ENCODE measurements at places on chromosomes 2 and 18.

DNA sequence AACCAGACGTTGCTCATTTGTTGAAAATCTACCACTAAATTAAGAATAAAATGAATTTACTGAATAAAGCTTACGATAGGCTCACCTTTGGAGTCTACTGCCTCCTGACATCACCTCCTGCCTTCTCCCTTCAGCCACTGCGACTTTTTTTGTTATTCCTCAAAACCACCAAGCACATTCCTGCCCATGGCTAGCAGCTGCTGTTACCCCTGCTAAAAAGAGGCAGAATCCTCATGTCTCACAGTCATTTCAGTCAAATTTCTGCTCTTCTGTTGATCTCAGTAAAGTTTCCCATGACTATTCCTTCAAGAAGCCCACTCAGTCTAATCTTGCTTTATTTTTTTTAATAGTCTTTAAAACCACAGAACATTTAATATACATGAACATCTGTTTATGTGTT is 40.8 kb upstream of the ANKRD62 start:
- no peak for DNase-seq

DNA sequence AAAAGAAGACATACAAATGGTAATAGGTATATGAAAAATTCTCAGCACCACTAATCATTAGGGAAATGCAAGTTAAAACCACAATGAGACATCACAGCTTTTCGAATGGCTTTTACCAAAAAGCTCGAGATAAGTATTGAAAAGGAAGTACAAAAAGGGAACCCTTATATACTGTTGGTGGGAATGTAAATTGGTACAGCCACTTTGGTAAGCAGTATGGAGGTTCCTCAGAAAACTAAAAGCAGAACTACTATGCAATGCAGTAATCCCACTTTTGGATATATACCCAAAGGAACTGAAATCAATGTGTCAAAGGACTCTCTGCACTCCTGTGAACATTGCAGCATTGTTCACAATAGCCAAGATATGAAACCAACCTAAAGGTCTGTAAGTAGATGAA is 107.5 kb upstream of the SPATS2L start:
- peak; percentile 18 for DNase-seq

DNA sequence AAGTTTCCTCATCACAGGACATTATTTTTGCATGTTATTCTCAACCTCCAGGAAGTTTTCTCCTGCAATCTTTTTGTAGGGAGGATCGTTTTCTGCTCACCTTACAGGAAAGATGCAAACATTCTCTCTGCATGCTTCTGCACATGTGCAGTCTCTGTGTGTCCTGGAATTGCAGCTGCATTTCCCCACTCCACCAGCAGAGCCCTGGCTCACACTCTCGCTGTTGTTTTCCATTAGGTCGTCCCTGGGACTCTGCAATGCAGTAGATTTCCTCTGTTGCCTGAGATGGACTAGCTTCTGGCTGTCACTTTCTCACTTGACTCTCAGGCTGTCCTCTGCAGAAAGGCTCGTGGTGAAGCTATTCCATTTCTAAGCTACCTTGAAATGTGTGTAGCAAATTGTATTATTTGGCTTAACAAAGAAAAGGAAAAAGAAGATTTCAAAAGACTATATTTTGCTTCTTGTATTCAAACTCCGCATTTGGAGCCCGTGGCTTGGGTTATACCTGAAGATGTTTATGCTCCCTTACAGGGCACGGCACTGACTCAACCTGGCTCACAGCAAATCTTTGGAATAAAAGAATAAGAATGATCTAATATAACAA is 346.7 kb downstream of the RAD51AP2 start:
- peak; percentile 4 for DNase-seq

- no peak for DNase-seq
Observed at GRCh38 chr18:41262688-41263087, 692.3 kb upstream of the PIK3C3 start.

GRCh38 chr2:47029737-47030524 is 114.3 kb upstream of the MCFD2 start:
- DNase-seq, result no peak

- DNase-seq, result no peak
Observed at GRCh38 chr2:107669335-107669734, 157.4 kb upstream of the RGPD4 start.

DNA sequence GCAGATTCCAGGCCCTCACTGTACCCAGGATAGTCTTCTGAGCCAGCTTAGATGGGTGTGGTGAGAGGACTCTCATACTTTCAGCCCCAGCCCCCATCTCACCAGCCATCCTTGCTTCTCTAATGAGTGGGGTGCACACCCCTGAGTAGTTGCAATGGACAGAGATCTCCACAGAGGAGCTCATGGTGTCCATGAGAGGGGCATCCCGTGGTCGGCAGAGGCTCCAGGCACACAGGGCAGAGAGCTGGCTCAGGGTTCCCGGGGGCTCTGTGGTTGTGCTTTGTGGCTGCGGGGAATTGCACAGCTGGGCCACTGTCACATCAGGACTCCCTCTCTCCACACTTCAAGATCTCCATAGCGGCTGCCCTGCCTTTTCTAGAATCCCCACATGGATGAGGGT is 226.0 kb upstream of the PXDN start:
- no peak for DNase-seq

DNA sequence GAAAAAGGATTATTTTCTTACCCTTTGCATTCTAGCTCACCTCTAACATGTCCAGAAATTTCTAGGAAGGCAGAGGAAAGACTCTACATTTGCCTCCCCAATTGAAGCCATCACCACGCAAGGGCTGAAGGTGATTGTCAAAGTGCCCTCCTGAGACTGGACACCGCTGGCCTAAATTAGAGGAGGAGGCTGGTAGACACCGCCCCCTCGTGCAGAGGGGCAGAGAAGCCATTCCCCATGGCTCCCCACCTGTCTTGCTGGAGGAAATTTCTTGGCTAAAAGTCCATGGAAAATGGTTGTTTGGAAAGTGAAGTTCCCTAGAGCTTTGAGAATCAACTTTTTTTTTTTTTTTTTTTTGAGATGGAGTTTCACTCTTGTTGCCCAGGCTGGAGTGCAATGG is 31.3 kb upstream of the CREB1 start:
- DNase-seq, result no peak

DNA sequence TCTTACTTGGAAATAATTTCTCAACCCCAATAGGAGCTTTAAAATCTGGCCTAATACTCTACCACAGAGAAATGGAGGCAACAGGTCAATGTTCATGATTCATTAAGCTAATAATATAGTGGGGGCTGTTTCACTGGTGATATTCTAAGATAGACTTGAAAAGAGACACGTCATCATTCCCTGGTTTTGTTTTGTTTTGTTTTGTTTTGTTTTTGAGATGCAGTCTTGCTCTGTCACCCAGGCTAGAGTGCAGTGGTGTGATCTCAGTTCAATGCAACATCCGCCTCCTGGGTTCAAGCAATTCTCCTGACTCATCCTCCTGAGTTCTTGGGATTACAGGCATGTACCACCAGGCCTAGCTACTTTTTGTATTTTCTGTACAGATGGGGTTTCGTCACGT is 37.5 kb upstream of the SOS1 start:
- DNase-seq, result no peak

GRCh38 chr2:84880645-84881521 is at the start of gene TRABD2A:
Gene TRABD2A (minus strand): TSS chr2:84881084. CDS start chr2:84881039, 45 bp downstream.
- DNase-seq, result no peak

GRCh38 chr18:55396267-55396905 is 191.6 kb downstream of the TCF4 start:
- no peak for DNase-seq

GRCh38 chr2:28767337-28767736 is 15.7 kb downstream of the PPP1CB start:
- DNase-seq, result no peak

DNA sequence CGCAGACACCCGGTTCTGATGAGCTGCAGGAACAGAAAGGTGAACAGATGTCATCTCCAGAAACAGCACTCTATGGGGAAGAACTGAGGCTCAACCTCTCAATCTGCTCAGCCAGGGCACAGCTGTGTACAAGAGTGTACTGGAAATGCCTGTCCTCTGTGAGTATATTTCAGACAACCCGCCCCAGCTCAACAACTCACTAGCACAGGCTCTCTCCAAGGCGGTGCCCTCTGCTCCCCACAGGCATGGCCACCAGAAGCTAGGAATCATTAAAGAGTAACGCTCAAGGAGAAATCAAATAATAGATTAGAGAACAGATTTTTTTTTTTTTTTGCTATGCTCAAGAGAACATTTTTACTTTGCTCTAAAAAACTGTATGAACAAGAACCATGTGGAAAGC is 43.8 kb downstream of the WDFY1 start:
- no peak for DNase-seq

DNA sequence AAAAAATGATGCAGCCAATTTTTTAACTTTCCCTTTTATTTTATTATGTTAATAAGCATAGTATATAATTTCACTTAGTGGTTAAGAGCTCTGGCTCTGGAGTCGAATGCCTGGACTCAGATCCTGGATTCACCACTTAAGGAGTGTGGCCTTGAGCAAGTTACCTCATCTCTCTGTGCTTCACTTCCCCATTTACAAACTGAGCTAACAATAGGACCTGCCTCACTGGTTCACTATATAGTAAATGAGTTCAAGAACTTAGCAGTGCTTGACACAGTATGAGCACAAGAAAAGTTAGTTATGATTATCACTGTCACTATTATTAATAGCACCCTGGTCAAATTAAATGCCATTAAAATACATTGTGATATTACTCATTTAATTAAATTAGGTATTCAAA is 30.6 kb downstream of the SCN3A start:
- DNase-seq, result no peak

DNA sequence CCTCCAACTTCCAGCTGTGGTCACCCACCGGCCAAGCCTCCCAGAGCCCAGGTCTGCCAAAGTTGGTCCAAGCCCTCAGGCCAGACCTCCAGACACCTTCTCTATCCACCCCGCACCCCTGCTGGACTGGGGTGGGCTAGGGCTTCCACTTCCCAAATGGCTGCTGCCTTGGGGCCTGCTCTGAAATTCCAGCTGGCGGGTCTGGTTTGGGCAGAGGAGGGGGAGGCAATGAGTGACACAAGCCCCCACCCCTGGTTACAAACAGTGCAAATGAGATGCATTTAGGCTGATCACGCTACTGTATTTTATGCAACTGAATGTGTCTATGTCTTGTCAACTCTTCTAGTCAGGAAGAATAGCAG is 14.6 kb downstream of the POU3F3 start:
- no peak for DNase-seq

GRCh38 chr2:37091873-37092272 is 7.6 kb downstream of the GPATCH11 start:
- DNase-seq, result no peak

GRCh38 chr2:224944707-224945547 is 97.3 kb downstream of the DOCK10 start:
- no peak for DNase-seq

DNA sequence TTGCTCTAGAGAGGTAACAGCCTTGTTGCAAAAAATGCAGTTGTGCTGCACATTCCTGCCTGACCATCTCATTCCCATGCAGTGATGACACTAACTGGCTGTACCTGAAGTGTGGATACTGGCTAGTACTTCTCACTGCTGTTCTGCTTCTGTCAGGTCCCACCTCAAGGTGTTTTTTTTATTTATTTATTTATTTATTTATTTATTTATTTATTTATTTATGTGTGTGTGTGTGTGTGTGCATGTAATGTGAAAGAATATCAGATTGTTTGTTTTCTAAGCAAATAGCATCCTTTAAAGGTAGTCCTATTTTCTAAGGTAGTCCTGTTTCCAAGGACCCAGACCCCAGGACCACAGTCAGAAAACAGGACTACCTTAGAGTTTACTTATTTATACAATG is 87.2 kb upstream of the SYT4 start:
- DNase-seq, result no peak

GRCh38 chr2:33166287-33166881 is 219.6 kb downstream of the LTBP1 start:
- no peak for DNase-seq

DNA sequence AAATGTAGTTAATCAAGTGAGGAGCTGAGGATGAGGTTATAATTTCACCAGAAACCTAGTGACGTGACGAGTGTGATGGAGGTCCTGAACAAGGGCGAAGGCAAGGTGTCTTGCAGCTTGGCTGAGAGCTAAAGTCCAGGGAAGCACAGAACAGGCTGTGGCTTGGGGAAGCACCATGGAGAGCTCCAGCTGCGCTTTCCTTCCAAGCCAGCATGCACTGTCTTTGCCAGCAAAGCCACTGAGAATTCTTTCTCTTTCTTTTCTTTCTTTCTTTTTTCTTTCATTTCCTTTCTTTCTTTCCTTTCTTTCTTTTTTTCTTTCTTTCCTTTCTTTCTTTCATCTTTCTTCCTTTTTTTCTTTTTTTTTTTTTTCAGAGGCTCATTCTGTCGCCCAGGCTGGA is 239.3 kb downstream of the FBXO15 start:
- DNase-seq, result no peak

GRCh38 chr2:26606847-26607190 is 34.3 kb downstream of the CIB4 start:
- no peak for DNase-seq

DNA sequence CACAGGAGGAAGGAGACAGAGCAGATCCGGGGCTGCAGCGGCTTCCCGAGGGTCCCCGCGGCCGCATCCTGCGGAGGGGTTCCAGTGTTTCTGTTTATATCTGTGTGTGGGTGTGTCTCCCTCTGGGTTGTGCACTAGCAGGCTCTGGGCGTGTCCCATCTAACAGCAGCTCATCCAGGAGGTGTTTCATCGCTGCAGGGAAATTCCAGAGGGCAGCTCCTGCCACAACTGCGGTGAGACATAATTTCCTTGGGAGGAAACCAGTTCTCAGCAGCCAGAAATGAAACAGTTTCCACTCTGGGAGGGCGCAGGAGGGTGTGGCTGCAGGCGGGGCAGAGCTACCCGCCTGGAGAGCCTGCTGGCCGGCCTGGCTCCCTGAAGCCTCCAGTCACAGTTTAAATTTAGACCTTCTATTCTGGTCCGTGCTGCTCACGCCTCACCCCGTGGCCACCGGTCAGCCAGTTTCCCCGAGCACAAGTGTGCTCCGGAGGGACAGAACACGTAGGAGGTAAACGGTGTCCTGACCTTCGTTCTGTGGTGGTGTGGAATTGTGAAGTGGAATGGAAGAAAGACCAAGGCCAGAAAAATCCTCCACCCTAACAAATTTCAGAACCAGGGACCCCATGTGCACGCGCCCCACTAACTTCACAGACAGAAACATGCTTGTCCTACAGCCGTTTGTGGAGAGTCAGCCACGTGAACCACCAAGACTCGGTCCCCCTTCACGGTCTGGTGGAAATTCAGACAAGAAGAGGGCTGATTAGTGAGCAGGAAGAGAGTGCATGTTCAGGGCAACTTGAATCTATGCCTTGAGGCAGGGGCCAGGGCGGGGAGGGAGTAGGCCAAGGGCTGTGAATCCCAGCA is 50.2 kb downstream of the TEX44 start:
- peak; percentile 78 for DNase-seq

- DNase-seq, result no peak
Observed at GRCh38 chr2:156903335-156903734, 354.2 kb upstream of the GALNT5 start.

GRCh38 chr2:74767618-74768017 is 66.3 kb upstream of the HK2 start:
- DNase-seq, result no peak

GRCh38 chr2:8870441-8870840 is 33.0 kb upstream of the KIDINS220 start:
- no peak for DNase-seq

- no peak for DNase-seq
Observed at GRCh38 chr18:66457245-66457644, 146.6 kb downstream of the CDH19 start.

GRCh38 chr2:241811952-241812729 is 3.1 kb downstream of the NEU4 start:
- DNase-seq, result no peak
